ENCODE measurements at places on chromosomes 16 and 17.

DNA sequence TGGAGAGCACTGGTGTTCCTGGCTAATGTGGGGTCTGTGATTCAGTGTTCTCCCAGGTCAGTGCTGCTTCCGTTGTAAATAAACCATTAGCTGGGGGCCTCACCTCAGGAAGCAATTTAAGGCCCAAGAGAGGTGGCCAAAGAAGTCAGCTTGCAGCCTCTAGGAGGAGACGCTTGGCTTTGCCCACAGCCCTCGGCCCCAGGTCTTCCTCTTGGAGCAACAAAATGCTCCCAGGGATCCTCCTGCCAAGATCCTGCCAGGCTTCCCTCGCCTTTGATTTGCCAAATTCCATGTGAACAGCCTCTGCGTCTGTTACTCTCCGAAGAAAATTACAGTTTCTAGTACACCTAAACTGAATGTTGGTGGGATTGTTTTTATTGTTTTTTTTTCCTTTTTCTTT, 62.4 kb upstream of the TBX2 start:
- DNase-seq, result no peak

- peak; percentile 12 for DNase-seq
These were observed 456.2 kb upstream of the SALL1 start for GRCh38 chr16:51607201-51607651.

DNA sequence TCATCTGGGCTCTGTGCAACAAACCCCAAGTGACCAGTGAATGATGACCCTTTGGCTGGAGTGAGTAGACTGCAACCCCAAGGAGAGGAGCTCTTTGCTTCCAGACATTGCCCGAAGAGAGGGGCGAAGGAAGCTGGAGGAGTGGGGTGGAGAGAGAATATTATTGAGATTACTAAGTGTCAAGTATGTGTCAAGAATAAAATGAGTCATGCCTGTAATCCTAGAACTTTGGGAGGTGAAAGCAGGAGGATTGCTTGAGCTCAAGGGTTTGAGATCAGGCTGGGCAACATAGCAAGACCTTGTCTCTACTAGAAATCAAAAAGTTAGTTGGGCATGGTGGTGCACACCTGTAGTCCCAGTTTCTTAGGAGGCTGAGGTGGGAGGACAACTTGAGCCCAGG, 142.0 kb upstream of the CCL2 start:
- DNase-seq, result no peak

DNA sequence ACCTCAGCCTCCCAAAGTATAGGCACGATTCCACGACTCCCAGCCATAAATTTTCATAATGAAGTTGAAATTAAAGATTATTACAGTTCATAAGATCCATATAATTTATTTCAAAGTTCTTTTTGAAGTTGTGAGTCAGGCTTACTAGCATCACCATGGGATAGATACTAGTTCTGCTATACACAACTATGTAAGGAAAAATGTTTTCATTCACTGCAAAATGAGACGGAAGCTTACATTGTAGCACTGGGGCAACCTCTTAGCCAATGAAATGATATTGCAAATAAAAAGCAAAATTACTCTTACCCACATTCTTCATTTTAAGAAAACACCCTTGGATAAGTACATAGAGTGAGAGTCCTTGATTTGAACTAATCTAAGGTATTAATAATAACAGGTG, 18.8 kb upstream of the MARCHF10 start:
- DNase-seq, result peak; percentile 10

DNA sequence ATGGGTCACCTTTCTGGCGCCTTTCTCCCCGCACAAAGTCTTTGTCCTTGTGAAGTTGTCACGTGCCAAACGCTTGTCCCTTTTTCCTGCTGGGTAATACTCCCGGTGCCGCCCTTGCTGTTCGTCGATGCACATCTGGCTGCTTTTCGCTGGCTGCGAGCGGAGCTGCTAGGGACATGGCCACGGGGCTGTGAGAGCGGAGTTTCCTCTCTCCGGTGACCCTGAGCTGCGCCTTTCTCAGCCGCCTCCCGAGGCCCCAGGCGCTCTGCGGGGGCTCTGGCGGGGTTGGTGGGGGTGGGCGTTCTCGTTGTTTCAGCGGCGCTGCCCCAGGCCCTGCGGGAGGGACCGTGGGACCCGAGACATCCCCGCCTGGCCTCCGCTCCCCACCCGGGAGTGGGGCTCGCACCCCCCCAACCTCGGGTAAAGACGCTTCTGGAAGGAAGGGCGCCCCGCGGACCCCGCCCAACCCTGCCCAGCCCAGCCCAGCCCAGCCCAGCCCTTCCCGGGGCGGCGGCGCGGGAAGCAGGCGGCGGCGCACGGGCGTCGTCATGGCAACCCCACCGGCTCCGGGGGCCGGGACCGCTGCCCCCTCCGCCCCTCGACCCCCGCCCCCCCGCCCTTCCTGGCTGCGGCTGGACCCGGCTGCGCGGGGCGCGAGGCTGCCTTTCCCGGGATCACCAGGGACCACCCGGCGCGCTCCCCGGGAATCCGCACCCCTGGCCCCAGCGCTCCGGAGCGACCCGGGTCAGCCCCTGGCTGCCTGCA, 12.3 kb downstream of the CHMP6 start:
- no peak for DNase-seq

- DNase-seq, result peak; percentile 40
These were observed 1545.0 kb upstream of the GOT2 start for GRCh38 chr16:60279061-60279665.

GRCh38 chr16:15611610-15612009, 31.3 kb downstream of the MARF1 start:
- no peak for DNase-seq

All from spinal cord (tissue), 10 donors.